ENCODE measurements at places on chromosomes 6 and 20. TPM values are rescaled to one million over a fixed set of nuclear protein-coding genes. Genes with fewer than 3 reads are reported as not detected.

DNA sequence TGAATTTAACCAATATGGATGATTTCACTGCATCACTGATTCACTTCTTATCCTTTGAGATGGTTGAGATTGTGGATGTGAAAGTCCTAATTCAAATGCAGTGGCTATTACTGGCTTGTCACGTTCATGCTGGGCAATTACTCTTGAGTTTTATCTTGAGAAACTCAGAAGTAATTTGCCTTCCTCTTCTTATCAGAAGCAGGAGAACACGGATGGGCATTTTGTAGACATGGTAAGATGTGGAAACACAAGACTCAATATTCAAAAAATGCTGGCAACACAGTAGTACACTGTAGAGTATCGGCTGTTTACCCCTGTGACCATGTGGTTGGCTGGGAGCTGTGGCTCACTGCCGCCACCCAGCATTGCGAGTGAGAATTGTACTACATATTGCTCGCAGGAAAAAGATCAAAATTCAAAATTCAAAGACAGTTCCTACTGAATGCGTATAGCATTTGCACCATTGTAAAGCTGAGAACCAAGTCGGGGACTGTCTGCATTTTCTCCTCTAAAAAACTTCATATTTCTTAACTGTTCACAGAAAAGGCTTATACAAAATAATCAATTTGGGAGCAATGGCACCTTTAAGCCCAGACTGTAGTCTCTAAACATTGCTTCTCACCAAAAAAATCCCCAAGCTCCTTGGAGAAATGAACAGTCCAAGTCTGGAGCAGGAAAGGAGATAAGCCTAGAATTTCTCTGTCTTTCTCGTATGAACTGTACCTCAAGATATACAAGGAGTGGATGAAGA lies 61.9 kb upstream of the ELOVL5 start:
- DNase-seq = no peak

DNA sequence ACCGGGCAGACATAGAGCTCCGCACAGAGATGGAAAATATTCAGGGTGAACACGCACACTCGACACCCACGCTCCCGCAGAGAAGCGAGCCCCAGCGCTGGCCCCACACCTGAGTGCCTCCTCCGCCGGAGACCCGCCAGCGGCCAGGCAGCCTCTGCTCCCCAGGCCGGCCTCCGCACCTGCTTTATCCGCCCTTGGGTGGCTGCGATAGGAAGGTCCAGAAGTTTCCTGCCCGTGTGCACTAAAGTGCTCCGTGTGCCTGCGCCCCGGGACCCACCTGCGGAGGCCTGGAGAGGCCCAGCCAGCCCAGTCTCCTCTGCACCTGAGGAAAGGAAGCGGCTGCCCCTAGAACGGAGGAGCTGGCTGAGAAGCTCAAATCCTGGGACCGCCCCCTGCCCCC lies 10.8 kb upstream of the FOXC1 start:
- DNase-seq = no peak

The SLC16A10 gene
- 50.9 TPM for total RNA-seq

- DNase-seq = no peak
Measured at GRCh38 chr20:7994809-7995208, 24.8 kb downstream of the TMX4 start.

- DNase-seq = no peak
Measured at GRCh38 chr20:16011056-16011455, 562.2 kb downstream of the KIF16B start.

All from lower leg skin (tissue), 4 donors.